ENCODE measurements at places on chromosomes 5 and 9.
A peak's percentile ranks its signal among the peaks of the same experiment; 100 is the strongest.

GRCh38 chr9:70551396-70551795, 136.9 kb upstream of the KLF9 start:
- DNase-seq = no peak

DNA sequence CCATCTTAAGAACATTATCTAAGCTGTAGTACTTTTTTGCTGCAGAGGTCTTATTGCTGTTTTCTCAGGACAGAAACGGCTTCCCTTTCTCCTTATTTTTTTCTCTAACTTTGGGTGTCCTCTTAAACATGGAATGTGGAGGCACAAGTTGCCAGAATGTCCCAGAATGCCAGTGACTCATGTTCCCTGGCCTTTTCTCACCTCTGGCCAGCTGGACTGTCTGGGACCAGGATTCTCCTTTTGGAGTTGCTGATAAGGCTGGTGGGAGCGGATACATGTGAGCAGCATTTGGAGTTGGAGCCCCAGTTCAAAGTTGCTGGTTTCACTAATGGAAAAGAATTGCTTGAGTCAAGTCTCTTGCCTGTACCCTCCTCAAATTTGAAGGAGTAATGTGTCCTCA, 112.8 kb downstream of the ARHGAP26 start:
- no peak for DNase-seq

- no peak for DNase-seq
Observed at GRCh38 chr9:136787690-136788400, 3.3 kb upstream of the TMEM141 start.

GRCh38 chr9:116687754-116688135, 640 bp downstream of the TRIM32 start:
- no peak for DNase-seq

GRCh38 chr5:14397717-14398116, 183.9 kb upstream of the OTULINL start:
- no peak for DNase-seq

- no peak for DNase-seq
Observed at GRCh38 chr5:83864652-83865051, 144.0 kb upstream of the HAPLN1 start.

DNA sequence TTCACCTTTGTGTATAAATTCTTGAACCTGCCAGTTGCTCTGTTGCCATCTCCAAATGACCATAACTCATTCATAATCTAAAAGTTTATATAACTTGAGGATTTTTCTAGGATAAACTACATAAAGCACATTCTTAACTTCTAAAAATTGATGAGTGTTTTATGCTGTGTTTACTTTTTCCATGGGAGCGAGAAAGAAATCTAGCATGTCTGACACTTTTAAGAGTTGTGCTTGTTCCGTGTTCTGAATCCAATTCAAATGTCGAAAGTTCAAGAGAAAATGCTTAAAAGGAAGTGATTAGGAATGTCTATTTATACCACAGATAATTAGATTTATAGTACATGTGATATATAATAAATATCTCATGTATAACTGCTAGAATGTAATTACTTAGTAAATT, 154.4 kb downstream of the DEPDC1B start:
- peak; percentile 34 for DNase-seq

- peak; percentile 52 for DNase-seq
Observed at GRCh38 chr9:101848485-101848919, 110.1 kb upstream of the GRIN3A start.

- no peak for DNase-seq
Observed at GRCh38 chr5:178416919-178417318, 173.3 kb downstream of the COL23A1 start.

DNA sequence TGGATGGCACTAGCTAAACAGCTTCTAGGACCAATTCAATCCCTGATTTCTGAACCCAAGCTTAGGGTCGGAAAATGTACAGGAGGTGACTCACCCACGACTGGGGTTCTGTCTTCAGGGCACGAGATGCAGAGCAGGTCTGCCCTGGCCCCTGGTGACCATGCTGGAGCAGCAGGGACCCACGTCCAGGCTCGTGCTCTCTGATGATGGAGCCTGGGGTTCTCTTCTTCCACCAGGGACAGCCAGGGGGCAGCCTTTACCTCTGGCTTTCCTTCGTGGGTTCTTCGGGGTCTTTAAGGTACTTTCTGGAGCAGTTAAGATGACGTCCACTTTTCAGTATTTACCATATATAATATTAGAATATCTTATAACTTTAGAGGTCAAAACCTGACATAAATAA, 2.1 kb downstream of the CFAP77 start:
- no peak for DNase-seq

DNA sequence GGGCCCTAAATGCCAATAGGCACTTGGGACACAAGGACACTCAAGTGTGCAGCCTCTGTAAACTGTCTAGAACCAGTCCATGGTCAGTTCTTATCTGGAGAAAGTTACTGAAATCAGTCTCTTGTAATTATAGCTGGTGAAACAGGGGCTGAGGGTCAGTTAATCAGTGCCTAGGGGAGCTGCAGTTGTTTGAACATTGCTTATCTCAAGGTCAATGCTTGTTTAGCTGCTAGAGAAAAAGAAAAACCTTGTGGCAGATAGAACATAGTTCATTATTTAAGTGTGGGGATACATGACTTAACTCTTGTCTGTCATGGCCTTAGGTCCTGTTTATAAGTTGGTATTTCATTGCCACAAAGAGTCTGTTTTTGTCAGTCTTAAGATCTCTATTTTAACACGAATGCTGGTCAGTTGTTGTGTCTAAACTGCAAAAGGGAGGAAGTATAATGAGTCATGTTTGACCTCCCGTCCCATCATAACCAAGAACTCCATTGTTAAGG, 108.0 kb downstream of the STARD4 start:
- DNase-seq = no peak

DNA sequence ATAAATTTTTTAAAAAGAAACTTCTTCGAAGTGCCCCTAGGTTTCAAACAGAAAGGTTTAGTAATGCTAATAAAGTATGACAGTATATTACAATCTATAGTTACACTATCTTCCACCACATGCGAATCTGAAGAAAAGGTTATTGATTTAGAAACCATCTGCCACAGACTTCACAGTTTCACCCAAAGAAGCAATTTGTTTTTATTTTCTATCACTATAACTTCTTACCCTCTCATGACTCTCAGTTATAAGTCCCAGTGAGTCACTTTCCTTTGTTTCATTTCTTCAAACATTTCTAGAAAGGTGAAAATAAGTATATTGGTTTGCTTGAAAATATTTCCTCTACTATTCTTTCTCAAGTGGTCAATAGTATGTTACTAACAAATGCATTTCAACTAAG, 93.6 kb downstream of the MCTP1 start:
- no peak for DNase-seq

DNA sequence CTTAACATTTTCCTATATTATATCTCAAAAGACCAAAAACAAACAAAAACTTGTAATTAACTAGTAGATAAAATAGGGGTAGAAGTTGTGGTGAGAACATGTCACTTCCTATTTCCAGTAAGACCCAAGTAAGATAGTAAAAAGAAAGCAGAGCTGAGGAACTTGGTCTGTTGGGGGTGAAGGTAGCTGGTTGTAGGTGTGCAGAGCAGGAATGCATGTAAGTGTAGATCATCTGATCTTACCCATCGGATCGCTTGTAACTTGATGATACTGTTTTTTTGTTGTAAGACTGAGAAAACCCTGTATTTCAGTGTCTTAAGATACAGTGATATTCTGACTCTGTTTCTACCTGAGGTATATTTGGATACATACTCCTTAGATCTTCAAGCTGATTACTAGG, 5.7 kb downstream of the SRP19 start:
- no peak for DNase-seq
